Panc1 (cell line): ENCODE measurements at places on chromosomes 2 and 18.

DNA sequence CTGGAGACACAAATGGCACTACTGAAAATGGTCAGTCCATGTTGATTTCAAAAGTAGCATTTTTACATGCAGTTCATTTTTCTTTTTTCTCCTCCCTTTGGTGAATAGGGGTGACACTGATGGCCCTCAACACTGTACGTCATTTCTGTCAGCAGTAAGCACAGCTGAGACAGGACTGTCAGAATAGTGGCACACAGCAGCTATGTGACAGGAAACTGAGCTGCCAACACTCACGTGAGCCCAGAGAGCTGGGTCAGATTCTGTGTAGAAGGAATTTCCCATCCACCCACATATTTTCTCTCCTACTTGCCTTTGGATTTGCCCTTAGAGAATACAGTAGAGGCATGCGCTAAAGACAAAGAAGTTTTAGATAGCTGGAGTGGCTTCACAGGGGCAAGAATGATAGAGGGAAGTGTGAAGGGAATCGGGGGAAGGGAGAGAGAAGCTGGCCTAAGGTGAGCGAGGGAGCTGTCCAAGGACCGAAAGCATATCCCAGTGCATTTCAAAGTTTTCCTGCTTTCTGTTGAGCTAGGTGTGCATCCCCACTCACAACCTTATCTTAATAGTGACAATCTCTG is 476.6 kb downstream of the CNTNAP5 start:
- DNase-seq = no peak

- DNase-seq = no peak
Observed at GRCh38 chr2:6506361-6506794, 359.3 kb downstream of the CMPK2 start.

- DNase-seq = no peak
Observed at GRCh38 chr2:196218106-196218505, 46.7 kb upstream of the STK17B start.

GRCh38 chr2:74835831-74836674 is 2.1 kb downstream of the HK2 start:
- DNase-seq = no peak

GRCh38 chr2:121159291-121160071 is 125.5 kb downstream of the TFCP2L1 start:
- DNase-seq = no peak

GRCh38 chr2:68512326-68512725 is 44.9 kb downstream of the APLF start:
- DNase-seq = no peak

DNA sequence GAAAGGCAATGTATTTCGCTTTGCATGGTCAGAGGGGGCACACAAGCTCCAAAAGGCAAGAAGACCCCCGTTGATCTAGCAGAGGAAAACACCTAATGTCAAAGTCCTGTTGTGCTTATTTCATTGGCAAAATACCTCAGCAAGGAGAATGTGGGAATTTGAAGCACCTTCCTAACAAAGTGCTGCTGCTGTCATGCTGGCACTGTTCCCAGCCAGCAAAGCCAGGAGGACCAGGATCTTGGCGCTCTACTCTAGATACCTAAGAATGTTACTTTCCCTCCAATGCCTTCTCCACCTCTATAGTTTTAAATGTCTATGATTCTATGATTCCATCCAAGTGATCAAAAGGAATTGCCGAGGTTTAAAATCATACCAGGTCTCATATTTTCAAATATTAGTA is 867.9 kb upstream of the POU3F3 start:
- no peak for DNase-seq

- no peak for DNase-seq
Observed at GRCh38 chr2:139438478-139438877, 658.3 kb upstream of the NXPH2 start.

- DNase-seq = no peak
Observed at GRCh38 chr2:217277646-217278398, 418.0 kb upstream of the TNP1 start.
